ENCODE measurements at places on chromosomes 5 and 9.

DNA sequence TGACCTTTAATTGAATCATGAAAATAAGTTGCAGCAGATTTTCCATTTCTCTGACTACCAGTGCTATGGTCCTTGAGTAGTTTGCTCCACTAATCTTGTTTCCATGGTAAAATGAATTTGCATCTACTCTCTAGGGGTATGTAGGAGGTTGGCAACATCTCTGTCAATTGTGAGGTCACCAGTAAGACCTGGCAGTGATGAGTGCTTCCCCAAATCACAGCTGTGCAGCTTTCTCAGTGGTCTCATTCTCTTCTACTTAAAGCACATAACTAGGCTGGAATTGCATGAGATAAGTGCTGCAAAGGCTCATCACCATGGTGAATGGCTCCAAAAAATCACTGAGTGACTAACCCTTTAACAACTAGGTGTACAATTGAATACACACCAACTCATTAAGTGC, 36.3 kb downstream of the ADAMTS19 start:
- DNase-seq: no peak

DNA sequence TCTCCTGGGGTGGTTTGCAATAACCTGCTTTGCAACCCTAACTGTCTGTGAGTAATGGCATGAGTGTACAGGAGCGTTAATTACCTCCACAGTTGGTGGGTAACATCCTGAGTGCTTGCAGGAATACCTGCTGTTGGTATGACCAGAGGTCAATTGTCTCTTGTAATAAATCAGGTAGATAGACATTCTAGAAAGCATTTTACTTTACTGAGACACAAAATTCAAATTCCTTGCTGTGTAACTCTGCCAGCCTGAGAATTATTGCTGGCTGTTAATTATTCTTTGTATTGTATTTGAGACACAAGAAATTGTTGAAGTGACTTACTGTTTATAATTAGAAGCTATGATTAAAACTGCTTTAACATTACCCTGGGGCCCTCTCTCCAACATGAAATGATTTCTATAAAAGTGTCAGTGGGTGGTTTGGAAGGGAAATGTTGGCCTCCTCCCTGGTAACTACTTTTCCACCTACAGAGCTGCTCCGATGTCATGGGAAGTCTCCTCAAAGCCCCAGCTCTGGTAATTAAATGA, 150.8 kb upstream of the ADCY2 start:
- no peak for DNase-seq

GRCh38 chr5:35979715-35980114, 11.5 kb downstream of the UGT3A1 start:
- DNase-seq: no peak

GRCh38 chr5:177261510-177261909, 42.0 kb downstream of the RAB24 start:
- DNase-seq: no peak

GRCh38 chr5:74767579-74767913, 497 bp downstream of the NSA2 start:
- no peak for DNase-seq

DNA sequence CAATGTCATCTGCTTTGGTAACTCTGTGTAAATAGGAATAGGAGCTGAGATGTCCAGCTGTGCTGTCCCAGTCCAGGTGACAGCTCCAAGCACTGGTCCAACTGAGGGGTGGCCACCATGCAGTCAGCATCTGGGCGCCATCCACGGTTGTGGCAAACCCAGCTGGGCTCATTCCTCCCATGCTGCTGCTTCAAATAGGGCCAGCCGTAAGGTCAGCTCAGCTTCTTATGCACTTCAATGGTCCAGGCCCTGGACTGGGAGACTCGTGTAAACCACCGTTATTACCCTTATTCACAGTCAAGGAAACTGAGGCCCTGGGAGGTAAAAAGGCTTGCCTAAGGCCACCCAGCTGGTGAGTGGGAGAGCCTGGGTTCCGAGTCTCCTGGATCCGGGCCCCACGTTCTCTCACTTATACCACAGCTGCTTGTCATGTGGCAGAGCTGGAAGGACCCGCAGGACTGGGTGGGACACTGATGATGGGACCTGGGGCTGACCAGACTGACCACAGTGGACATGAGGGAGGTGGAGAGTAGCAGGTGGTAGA, 38.7 kb upstream of the ANGPTL2 start:
- DNase-seq: no peak

GRCh38 chr5:180323941-180324600, 29.1 kb downstream of the GFPT2 start:
- no peak for DNase-seq
